ENCODE measurements at places on chromosomes 3 and 15.

DNA sequence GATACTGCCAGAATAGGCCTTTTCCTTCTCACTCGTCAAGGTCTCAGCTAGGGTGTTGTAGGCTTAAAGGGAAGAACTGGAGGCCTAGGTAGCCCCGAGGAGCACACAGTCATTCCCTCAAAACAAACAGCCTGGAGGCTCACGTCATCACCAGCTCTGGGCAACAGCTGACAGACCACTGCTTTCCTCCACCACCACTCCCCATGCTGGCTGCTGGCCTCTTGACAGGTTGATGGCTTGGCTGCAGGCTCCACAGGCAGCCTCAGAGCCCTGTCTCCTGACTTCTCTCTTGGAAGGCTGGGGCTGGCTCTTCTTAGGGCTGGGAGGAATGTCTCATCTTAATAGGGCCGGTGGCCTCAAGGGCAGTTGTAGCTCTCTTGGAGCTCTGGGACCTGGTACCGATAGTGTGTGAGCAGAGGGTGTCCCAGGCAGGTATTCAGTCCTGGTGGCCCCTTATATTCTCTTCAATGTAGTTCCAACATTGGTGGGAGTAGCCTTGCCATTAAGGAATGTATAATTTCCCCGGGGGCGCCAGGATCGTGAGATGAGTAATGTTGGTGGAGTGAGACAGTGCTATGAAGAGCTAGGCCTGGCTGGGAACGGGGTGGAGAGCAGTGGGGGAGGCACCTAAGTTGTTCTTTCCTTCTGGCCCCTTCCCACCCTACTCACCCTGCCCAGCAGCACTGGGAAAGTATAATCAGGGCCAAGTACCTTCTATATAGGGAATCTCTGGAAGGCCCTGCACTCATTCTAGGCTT is 6.1 kb upstream of the AP2M1 start:
- no peak for DNase-seq

- no peak for DNase-seq
Measured at GRCh38 chr3:42110631-42111030, 19.5 kb downstream of the TRAK1 start.

DNA sequence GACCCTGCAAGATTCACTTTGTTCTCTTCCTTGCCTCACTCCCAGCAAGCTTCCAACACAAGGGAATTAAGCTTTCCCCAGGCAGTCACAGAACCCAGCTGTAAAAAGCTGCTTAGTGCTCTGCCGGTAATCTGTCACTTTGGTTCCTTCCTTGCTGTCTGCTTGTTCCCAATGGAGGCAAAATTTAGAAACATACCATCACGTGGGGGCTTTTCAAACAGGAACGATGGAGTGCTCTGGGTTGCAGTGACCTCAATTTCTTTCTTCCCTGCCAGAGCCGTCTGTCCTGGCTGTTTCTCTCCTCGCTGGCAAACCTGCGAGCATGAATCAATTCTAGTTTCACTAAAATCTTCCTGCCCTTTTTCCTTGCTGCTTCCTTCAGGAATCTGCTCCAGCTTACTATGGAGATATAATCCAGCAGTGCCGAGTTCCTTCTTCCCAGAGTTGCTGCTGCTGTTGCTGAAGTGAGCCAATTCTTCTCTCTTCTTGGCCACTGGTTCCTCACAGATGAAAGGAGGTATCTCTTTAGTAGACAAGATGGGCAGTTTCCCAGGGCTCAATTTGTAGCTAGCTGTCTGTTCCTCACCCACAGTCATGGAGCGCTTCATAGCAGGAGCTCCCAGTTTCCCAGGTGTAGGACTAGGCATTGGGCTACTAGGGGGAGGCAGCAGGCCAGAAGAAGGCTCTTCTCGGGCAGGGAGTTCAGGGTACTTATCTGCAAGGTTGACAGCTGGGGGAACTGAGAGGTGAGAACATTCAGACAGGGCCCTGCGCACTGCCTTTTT is 88.1 kb downstream of the DHX30 start:
- DNase-seq: no peak

DNA sequence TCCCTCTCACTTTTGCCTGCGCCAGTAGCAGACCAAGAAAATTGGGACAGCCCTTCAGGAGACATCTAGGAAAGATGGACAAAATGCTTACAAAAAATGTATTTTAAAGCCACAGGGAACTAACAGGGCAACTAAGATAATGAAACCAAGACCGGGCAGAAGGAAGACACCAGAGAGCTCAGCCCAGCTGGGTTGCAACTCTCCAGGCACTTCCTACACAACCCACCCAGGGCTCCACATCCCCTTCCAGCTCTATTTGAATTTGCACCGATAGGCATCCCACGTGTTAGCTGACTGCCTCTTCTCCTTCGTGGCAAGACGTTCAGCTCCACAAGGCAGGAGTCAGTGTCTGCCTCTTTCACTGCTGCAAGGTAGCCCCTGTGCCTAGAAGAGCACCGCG is 6.6 kb upstream of the ATP10A start:
- no peak for DNase-seq

- no peak for DNase-seq
Measured at GRCh38 chr15:50884540-50884939, 23.9 kb upstream of the AP4E1 start.

- DNase-seq: no peak
Measured at GRCh38 chr3:4672725-4673275, 179.7 kb downstream of the ITPR1 start.

DNA sequence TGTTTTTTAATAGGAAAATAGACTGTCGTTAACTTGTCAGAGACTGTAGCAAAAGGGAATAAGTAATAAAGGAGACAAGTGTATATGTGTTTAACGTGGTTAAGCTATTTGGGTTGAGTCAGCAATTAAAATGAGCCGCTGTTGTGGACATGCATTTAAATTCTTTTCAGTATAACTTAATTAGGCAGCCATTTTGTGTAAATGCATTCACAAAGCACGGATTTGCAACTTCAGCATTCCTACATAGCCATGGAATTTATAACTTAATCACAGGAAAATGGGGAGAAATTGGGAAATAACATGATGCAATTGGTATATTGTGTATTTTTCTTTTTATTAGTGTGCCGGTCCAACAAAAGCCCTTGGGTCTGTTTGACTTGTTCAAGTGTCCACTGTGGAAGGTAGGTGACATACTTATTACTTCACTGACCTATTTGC is 27.9 kb downstream of the USP3 start:
- DNase-seq: no peak

DNA sequence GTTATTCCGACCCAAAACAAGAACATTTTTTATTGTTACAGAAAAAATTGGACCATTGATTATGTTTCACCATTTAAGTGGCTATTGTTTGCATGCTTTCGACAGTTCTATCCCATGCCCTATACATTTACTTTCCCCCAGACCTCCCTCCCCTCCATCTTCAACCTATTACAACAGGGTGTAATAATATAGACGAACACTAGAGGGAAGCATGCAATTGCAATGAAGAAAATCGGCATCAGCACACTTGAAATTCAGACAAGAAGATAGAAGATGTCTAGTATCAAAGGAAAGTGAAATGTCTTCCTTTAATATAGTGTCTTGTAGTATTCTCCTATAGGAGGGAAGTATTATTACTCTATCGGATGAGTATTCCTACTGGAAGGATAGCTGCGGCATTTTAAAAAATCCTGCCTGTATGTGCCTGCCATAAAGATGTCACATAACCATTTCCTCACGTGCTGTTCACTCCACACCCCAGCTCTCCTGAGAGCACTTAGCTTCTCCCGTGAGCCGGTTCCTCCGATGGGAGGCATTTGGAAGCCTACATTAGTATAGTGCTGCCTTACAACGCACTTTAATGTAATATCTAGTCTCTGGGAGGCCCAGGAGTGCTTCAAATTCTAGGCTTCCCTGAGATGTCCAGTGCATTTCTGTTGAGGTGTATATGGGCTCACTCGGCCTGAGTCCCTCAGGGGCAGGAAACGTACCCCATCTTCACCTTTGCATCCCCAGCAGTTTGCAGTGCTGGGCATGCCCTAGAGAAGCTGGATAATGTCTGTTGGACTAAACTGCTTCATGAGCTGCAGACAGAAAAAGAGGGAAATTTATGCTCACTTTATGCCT is 17.8 kb upstream of the ERICH6 start:
- no peak for DNase-seq

- DNase-seq: no peak
Measured at GRCh38 chr3:147428326-147428725, 19.2 kb downstream of the ZIC1 start.

DNA sequence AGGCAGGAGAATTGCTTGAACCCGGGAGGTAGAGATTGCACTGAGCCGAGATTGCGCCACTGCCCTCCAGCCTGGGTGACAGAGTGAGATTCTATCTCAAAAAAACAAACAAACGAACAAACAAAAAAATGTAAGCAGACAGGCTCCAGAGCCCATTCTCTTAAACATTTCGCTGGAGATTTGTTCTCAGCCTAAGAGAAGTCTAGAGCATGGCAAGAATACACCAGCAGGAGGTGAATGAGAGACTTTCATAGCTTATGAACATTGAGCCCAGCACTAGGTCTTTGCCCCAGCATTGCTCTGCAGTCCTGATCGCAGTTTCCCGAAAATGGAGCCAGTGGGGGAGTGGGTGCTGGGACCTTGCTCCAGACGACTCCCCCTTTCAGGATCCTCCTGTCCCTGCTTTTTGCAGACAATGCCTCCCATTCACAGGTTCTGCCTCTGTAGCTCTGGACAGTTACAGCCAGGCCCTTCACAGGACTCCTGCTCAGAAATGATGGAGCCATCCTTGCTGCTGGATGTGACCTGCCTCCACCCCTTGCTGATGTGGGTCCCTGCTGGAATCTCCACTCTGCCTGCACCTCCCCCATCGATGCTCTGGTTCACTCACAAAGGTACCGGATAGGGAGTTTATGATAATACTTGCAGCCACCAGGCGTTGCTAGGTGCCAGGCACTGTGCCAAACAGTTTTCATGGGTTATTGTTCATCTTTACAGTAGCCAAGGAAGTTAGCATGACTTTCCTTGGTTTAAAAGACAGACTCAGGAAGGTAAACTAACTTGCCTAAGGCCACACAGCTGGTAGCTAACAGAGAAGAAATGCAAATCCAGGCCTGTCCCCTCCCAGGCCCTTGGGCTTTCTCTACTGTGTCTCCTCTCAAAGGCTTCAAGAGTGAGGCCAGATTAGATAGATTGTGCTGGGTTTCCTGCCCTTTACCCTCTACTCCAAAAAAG is 329.7 kb upstream of the TLE3 start:
- DNase-seq: no peak

GRCh38 chr3:25421747-25422146 is 6.3 kb upstream of the RARB start:
- DNase-seq: no peak

GRCh38 chr3:132381348-132381944 is 35.9 kb upstream of the DNAJC13 start:
- DNase-seq: no peak

- no peak for DNase-seq
Measured at GRCh38 chr15:40344217-40344616, 3.5 kb upstream of the CCDC9B start.

DNA sequence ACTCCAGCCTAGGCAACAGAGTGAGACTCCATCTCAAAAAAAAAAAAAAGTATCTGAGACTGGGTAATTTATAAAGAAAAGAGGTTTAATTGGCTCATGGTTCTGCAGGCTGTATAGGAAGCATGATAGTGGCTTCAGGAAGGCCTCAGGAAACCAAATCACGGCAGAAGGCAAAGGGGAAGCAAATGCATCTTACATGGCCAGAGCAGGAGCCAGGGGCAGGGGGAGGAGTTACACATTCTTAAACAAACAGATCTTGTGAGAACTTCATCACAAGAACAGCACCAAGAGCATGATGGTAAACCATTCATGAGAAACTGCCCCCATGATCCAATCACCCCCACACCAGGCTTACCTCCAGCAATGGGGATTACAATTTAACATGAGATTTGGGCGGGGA is 37.2 kb downstream of the ACAP2 start:
- DNase-seq: no peak

DNA sequence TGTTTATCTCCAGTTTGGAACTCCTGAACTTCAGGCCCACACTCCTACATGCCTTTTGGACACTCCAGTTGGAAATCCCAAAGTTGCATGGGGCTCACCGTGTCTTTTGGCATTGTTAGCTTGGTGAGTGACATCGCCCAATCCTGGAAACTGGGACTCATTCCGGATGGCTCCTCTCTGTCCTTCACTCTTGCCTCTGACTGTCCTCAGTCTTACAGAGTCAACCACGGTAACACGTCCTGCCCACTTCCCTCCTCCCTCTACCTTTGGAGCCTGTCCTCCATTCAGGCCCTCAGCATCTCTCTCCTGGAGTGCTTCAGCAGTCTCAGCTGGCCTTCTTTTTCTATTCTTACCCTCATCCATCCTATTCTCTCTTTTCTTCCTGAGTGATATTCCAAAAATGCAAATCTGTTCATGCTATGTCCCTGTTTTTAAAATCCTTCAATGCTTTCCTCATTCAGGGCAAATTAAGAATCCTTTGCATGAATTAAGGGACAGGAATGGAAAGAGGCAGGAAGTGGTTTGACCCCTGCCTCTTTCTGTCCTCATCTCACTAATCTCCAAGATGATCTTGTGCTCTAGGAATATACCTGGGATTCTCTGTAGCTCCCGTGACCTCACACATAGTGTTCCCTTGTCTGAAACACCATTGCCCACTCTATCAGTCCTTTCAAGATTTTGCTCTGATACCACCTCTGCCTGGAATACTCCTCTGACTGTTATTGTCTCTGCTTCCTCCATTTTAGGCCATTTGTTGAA is 42.5 kb downstream of the LPP start:
- no peak for DNase-seq

GRCh38 chr3:72288955-72289691 is 504.2 kb upstream of the PROK2 start:
- DNase-seq: no peak

- no peak for DNase-seq
Measured at GRCh38 chr3:176950743-176951142, 246.5 kb downstream of the TBL1XR1 start.

- no peak for DNase-seq
Measured at GRCh38 chr3:9185701-9186100, 63.7 kb downstream of the SRGAP3 start.

- no peak for DNase-seq
Measured at GRCh38 chr15:38117781-38118180, 134.9 kb upstream of the SPRED1 start.

DNA sequence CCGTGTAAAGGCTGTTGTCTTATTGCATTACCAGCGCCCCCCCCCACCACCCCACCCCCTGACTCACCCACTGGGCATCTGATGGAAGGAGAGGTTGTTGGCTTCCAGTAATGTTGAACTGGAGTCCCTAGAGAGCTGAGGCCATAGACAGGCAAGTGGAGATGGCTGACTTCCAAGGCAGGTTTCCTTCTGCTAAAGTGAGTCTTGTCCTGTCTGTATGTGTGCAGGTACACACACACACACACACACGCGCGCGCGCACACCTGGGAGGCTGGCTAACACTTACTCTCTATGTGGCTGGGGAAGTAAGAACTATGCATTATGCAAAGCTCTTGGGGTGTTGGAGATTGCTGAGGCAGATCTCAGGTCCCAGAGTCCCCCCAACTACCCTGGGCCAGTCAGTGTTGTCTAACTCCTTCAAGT is 1.6 kb upstream of the KY start:
- DNase-seq: no peak

- DNase-seq: no peak
Measured at GRCh38 chr3:151372063-151372820, 12.3 kb downstream of the P2RY12 start.

DNA sequence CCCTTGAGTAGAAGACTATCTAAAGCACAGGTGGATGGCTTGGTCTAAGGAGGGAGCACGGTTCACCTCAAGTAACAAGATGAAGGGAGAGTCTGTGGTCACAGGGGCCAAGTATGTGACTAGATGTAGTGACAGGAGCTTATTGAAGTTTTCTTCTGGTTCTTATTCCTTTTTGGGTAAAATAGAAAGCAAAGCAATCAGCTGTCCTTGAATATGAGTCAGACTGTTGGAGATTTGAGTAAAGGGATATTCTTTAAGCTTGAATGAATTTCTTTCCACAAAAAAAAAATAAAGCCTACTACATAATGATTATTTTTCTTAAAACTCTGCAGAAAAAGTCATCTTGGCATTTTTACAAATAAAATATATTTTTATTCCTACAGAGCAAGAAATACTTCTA is 1.5 kb upstream of the CNTN6 start:
- DNase-seq: no peak

All from T-helper 17 cell (primary cell).